ENCODE measurements at places on chromosomes 12 and 14. TPM values are rescaled to one million over a fixed set of nuclear protein-coding genes. Genes with fewer than 3 reads are reported as not detected.

GRCh38 chr14:68793734-68794129 lies 865 bp upstream of the ZFP36L1 start:
- peak overlapping the region; percentile 100 for H3K27ac ChIP-seq
- H3K4me1 ChIP-seq = peaks cover 35% of the 10 kb centered on the region
- no peak for DNase-seq
- H3K4me3 ChIP-seq = peak overlapping the region; percentile 65

GRCh38 chr14:78595797-78596196 lies 425.6 kb downstream of the NRXN3 start:
- H3K4me1 ChIP-seq = no peaks in the 10 kb centered on the region
- H3K27me3 ChIP-seq = no peaks in the 10 kb centered on the region
- H3K36me3 ChIP-seq = no peaks in the 10 kb centered on the region
- DNase-seq = no peak

GRCh38 chr14:52987514-52987913 lies 36.7 kb upstream of the FERMT2 start:
- H3K36me3 ChIP-seq = no peaks in the 10 kb centered on the region
- no peaks in the 10 kb centered on the region for H3K27me3 ChIP-seq
- DNase-seq = no peak
- H3K4me1 ChIP-seq = no peaks in the 10 kb centered on the region
- H3K4me3 ChIP-seq = no peak overlapping the region
- H3K27ac ChIP-seq = no peak overlapping the region

DNA sequence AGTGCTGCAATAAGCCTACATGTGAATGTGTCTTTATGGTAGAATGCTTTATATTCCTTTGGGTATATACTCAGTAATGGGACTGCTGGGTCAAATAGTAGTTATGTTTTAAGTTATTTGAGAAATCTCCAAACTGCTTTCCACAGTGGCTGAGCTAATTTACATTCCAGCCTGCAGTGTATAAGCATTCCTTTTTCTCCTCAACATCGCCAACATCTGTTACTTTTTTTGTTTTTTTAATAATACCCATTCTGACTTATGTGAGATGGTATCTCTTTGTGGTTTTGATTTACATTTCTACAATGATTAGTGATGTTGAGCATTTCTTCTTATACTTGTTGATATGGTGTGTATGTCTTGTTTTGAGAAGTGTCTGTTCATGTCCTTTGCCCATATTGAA lies 1186.2 kb downstream of the BCL11B start:
- DNase-seq = no peak
- no peak overlapping the region for H3K4me3 ChIP-seq
- no peaks in the 10 kb centered on the region for H3K27me3 ChIP-seq
- no peaks in the 10 kb centered on the region for H3K36me3 ChIP-seq
- H3K27ac ChIP-seq = no peak overlapping the region
- no peaks in the 10 kb centered on the region for H3K4me1 ChIP-seq

DNA sequence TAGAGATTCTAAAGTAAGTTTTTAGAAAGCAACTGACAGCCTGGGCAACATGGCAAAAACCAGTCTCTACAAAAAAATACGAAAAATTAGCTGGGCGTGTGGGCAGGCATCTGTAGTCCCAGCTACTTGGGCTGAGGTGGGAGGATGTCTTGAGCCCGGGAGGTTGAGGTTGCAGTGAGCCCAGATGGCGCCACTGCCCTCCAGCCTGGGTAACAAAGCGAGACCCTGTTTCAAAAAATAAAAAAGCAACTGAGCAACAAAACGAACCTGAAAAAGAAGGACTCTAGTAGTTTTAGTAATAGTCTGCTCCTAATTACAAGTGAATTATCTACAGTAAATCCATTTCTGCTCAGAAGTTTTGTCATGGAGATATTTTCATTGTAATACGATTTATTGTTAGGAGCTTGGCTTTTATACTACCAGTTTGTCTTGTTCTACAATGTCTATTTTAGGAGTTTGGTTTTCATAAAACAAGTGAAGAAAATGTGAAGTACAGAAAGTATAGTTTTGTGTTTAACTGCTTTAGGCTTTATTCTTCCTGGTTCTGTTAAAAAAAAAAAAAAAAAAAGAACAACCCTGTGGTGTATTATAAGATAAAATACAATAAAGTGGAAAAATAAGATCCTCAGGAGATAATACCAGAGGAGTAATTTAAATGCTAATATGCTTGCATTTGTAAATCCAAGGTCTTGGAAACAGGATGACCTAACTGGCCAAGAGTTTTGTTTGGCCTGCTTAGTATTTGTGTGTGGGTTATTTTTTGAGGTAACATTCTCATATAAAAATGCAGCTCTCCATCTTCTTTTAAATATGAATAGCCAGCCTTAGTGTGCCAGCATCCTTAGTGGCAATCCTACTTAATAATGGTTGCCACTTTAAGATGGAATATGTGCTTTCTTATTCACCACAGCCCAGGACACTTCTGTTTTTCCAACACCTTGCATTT lies 2.8 kb downstream of the TMX1 start:
- no peak for DNase-seq
- no peak overlapping the region for H3K4me3 ChIP-seq
- peaks cover 11% of the 10 kb centered on the region for H3K4me1 ChIP-seq
- no peaks in the 10 kb centered on the region for H3K36me3 ChIP-seq
- H3K27me3 ChIP-seq = no peaks in the 10 kb centered on the region
- no peak overlapping the region for H3K27ac ChIP-seq

- H3K36me3 ChIP-seq = no peaks in the 10 kb centered on the region
- no peak overlapping the region for H3K4me3 ChIP-seq
- H3K4me1 ChIP-seq = no peaks in the 10 kb centered on the region
- H3K27ac ChIP-seq = no peak overlapping the region
- peaks cover 47% of the 10 kb centered on the region for H3K27me3 ChIP-seq
- no peak for DNase-seq
Measured at GRCh38 chr14:97408503-97408902, 611.3 kb downstream of the VRK1 start.

- no peak overlapping the region for H3K4me3 ChIP-seq
- no peak overlapping the region for H3K27ac ChIP-seq
- no peak for DNase-seq
- peaks cover 41% of the 10 kb centered on the region for H3K36me3 ChIP-seq
- no peaks in the 10 kb centered on the region for H3K27me3 ChIP-seq
Measured at GRCh38 chr14:105385322-105385637, 13.1 kb upstream of the TEX22 start.

GRCh38 chr14:104975481-104976197 lies 2.5 kb downstream of the AHNAK2 start:
- no peak overlapping the region for H3K27ac ChIP-seq
- no peaks in the 10 kb centered on the region for H3K36me3 ChIP-seq
- H3K4me1 ChIP-seq = peaks cover 20% of the 10 kb centered on the region
- DNase-seq = no peak
- H3K27me3 ChIP-seq = no peaks in the 10 kb centered on the region

DNA sequence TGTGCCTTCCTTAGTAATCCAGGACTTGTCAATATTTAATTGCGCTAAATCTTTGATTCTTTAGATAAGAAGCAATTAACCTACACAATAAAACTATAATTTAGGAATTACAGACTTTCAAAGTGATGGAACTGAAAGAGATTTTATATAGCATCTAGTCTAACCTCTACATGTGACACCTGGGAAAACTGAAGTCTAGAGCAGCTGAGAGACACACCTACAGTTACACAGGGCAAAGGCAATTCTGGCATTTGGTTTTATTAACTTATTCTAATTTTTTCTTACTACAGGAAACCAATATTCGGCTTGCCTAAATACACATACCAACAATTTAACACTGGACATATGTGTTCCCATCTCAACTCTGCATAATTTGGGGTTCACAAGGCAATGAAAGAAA lies 196.5 kb downstream of the STXBP6 start:
- H3K27me3 ChIP-seq = no peaks in the 10 kb centered on the region
- no peak overlapping the region for H3K27ac ChIP-seq
- H3K4me3 ChIP-seq = no peak overlapping the region
- DNase-seq = no peak
- no peaks in the 10 kb centered on the region for H3K4me1 ChIP-seq

- peaks cover 38% of the 10 kb centered on the region for H3K4me1 ChIP-seq
- no peaks in the 10 kb centered on the region for H3K27me3 ChIP-seq
- H3K36me3 ChIP-seq = no peaks in the 10 kb centered on the region
- DNase-seq = no peak
- H3K27ac ChIP-seq = no peak overlapping the region
- no peak overlapping the region for H3K4me3 ChIP-seq
Measured at GRCh38 chr12:63220921-63221320, 69.9 kb upstream of the AVPR1A start.

GRCh38 chr14:100307766-100308426 lies 1.7 kb upstream of the SLC25A29 start:
- no peaks in the 10 kb centered on the region for H3K27me3 ChIP-seq
- H3K36me3 ChIP-seq = no peaks in the 10 kb centered on the region
- no peak for DNase-seq

DNA sequence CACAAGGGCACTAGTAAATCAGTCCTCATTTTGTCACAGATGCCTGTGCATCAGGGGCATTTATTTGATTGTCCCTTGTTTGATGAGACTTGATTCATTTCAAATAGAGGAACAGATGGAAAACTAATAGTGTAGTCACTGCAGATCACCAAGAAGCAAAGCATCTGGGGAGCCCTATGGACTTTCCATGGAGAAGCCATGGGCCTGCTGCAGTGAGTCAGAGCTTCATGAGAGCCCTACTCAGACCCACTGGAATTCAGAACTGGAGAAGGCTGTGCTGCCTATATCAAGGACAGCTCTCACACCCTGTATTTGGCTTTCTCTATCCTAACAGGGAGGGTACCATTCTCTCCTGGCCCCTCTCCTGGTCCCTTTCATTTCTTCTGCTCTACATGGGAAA lies 126.2 kb downstream of the GRIP1 start:
- no peaks in the 10 kb centered on the region for H3K36me3 ChIP-seq

GRCh38 chr12:117124421-117125271 lies 25.4 kb upstream of the TESC start:
- no peak overlapping the region for H3K4me3 ChIP-seq
- no peak overlapping the region for H3K27ac ChIP-seq
- no peaks in the 10 kb centered on the region for H3K36me3 ChIP-seq

GRCh38 chr12:123096182-123096581 lies 54.7 kb downstream of the PITPNM2 start:
- no peak for DNase-seq
- peak overlapping the region; percentile 88 for H3K27ac ChIP-seq
- peaks cover 49% of the 10 kb centered on the region for H3K4me1 ChIP-seq
- H3K36me3 ChIP-seq = no peaks in the 10 kb centered on the region

GRCh38 chr12:22318108-22318737 lies 16.3 kb downstream of the ST8SIA1 start:
- no peak overlapping the region for H3K27ac ChIP-seq
- DNase-seq = no peak
- no peak overlapping the region for H3K4me3 ChIP-seq
- H3K27me3 ChIP-seq = no peaks in the 10 kb centered on the region

GRCh38 chr14:105167303-105168092 lies 1.1 kb downstream of the JAG2 start:
- H3K27ac ChIP-seq = no peak overlapping the region
- no peaks in the 10 kb centered on the region for H3K36me3 ChIP-seq
- no peak for DNase-seq
- peaks cover 25% of the 10 kb centered on the region for H3K27me3 ChIP-seq
- H3K4me1 ChIP-seq = no peaks in the 10 kb centered on the region

DNA sequence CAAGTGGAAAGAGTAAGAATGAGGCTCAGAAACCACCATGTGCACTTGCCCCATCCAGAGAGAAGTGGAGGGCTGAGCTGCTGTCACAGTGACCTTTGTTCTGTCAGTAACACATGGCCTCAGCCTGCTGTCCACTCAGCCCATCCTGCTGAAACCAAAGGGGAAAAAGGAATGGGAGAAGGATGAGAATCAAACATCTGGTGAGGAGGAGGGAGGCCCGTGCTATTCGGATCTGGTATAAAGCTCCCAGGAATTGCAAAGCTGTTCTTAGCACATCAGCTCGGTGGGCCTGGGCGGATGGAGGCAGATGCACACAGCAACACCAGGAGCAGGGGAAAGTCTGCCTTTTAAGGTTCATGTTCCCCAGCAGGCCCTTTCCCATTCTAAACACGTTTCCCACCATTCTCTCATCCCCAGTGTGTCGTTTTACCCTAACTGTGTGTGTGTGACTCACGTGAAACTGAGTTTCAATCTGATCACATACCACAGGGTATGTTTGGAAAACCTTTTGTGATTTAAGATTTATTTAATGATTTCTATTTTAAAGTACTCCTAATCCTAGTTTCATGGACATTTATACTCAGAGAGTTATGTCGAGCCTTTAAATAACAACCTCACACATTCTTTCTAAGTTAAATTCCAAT lies 36.8 kb downstream of the RTRAF start:
- peaks cover 4% of the 10 kb centered on the region for H3K36me3 ChIP-seq
- H3K4me3 ChIP-seq = no peak overlapping the region
- no peaks in the 10 kb centered on the region for H3K4me1 ChIP-seq
- no peaks in the 10 kb centered on the region for H3K27me3 ChIP-seq
- DNase-seq = no peak
- H3K27ac ChIP-seq = peak overlapping the region; percentile 65

DNA sequence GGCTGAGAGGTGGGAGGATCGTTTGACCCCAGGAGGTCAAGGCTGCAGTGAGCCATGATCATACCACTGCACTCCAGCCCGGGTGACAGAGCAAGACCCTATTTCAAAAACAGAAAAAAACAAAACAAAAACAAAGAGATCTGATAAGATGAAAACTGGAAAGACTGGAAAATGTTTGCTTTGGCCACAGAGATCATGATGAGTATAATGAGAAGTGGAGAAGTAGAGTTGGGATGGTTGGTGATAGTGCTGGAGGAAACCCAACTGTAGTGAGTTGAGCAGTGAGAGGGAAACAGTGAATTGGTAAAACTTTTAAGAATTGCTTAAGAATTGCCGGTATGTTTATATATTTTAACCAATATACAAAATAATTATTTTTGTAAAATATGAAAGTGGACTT lies 39.2 kb downstream of the MON2 start:
- no peaks in the 10 kb centered on the region for H3K4me1 ChIP-seq
- no peak overlapping the region for H3K27ac ChIP-seq
- DNase-seq = no peak
- no peak overlapping the region for H3K4me3 ChIP-seq
- no peaks in the 10 kb centered on the region for H3K27me3 ChIP-seq

IKBIP gene
- 13.6 TPM for polyA plus RNA-seq

RPL10L gene
- polyA plus RNA-seq = not detected

TPH2 gene
- not detected for polyA plus RNA-seq

GPATCH2L gene
- 6.1 TPM for polyA plus RNA-seq

RAD51AP1 gene
- polyA plus RNA-seq = 0.57 TPM

ARHGAP5 gene
- 15.8 TPM for polyA plus RNA-seq

IAPP gene
- not detected for polyA plus RNA-seq

ABCC9 gene
- 3.2 TPM for polyA plus RNA-seq

DEPDC4 gene
- polyA plus RNA-seq = 1.2 TPM

KERA gene
- not detected for polyA plus RNA-seq

GLT8D2 gene
- polyA plus RNA-seq = 15.8 TPM

ISCU gene
- polyA plus RNA-seq = 272 TPM

TAS2R19 gene
- polyA plus RNA-seq = 0.54 TPM

ABCD2 gene
- 1.1 TPM for polyA plus RNA-seq

Data from adrenal gland (tissue), 19 donors.